ENCODE measurements at places on chromosomes 2 and 18.

- no peak for DNase-seq
Measured at GRCh38 chr18:13026583-13027270, 35.6 kb downstream of the CEP192 start.

- no peak for DNase-seq
Measured at GRCh38 chr2:162661618-162662017, 176.9 kb downstream of the KCNH7 start.

- DNase-seq, result no peak
Measured at GRCh38 chr2:205868773-205869333, 186.6 kb downstream of the NRP2 start.

- no peak for DNase-seq
Measured at GRCh38 chr2:88747990-88748389, 56.5 kb downstream of the RPIA start.

- DNase-seq, result no peak
Measured at GRCh38 chr2:159807183-159808031, 9.4 kb upstream of the CD302 start.

DNA sequence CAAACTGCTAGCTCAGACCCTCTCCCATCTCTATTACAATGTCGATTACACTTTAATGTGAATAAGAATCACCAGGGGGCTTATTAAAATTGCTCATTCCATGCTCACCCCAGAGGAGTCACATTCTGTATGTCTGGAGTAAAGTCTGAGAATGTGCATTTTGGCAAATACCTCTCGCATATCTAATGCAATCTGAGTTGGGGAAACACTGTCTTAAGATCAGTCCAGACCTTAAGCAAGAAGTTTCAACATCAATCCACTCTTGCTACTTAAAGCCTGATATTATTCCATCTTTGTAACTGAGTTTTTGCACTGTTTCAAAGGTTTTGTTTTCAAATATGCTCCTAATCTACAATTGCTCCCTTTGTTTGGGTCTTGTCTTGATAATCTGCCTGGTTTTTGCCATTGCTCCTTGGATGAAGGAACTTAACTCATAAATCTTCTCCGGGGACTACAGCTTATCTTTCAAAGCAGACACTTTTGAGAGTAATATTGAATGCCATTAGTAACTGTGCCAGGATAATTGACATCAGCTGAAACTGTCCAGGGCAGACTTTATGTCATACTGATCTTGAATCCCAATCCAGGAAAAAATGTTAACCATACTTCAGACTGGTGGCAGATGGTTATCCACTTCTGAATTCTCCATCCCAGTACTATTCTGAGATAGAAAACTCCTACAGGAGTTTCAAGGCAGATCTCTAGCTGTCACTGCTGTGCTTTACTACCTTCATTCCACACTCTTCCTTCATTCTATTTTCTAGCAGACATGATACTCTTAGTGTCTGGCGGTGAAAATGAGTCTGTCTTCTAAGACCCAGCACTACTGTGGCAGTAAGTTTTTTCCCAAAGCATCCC is 200.9 kb downstream of the ERBB4 start:
- DNase-seq, result no peak

DNA sequence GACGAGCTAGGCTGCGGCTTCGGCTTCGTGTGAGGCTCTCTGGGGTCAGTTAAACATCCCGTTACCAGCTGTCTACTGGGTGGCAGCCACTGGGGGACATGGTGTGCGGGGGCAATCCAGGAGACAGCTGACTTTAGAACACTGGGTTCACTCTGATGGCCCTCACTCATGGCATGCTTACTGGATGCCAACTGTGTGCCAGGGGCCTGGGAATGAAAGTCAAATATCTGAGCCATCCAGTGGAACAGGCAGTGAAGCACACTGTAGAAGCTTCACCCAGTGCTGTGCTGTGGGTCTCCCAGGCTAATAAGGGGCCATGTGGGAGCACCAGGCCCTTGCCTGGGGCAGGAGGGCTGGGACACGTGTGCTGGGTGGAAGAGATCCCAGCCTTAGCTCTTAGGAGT is 48.3 kb downstream of the GLI2 start:
- no peak for DNase-seq

DNA sequence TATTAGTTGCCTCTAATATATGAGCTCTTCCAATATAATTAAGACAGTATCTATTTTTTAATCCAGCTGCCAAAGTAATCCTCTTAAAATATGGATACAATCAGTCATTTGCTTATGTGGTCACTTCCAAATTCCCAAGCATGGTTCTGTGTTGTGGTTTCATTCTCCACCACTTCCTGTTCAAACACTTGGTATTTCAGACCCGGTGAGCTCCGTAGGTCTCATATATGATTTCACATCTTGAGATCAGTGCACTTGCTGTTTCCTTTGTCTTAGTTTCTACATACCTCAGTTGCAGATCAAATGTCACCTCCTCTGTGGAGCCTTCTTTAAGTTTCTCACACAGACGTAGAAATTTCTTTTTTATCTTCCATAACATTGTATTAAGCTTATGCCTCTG is 254.2 kb downstream of the KCNS3 start:
- no peak for DNase-seq

GRCh38 chr2:242057379-242058040 is 188.0 kb downstream of the RTP5 start:
- DNase-seq, result no peak

- DNase-seq, result no peak
Measured at GRCh38 chr18:56421647-56422046, 216.7 kb downstream of the TXNL1 start.

DNA sequence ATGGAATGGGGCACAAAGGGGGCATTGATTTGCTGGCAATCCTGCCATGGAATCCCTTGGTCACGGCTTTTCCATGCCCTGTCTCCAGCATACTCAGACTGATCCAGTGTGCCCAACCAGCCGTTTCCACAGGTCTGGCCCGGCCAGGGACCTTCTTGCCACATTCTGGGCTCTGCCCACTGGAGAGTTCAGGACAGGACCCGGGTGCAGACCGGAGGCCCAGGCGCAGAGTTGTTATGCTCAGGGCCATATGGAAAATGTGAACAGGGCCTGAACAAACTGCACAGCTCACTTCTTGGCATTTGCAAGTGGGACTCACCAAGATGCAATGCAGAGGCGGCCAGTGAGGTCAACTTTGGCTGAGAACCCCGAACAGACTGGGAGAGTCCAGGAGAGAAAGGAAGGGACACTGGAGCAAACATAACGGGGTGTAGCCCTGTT is 15.6 kb upstream of the ASAP2 start:
- DNase-seq, result no peak

DNA sequence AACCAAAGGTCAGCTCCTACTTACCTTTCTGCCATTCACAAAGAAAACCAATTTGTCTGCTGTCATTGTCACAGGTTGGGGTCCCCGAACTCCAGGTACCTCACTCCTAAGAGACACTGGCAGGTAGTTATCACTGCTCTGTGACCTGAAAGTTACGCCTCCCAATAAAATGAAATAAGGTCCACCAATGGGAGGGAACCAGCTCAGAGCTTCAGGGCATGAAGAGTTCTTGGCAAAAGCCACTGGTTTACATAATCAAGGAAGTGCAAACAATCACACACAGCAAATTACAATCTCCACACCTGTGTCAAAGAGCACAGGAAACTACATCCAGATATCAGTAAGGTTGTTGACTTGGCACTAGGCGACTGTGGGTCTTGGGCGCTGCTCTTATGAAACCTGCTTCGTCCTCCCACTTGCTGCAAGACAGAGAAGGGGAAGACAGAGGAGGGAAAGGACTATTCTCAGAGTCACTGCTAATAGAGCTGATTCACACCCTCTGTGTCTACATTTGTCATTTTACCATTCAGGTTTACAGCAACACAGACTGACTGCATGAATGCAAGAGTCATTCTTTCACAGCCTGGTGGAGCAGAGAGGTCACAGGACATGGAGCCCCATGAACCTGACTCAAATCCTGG is at the start of gene XDH:
TSS of gene XDH (minus strand) at position 142 of the 641 bp plus-strand sequence. CDS start at position 66, 76 bp downstream.
- no peak for DNase-seq

DNA sequence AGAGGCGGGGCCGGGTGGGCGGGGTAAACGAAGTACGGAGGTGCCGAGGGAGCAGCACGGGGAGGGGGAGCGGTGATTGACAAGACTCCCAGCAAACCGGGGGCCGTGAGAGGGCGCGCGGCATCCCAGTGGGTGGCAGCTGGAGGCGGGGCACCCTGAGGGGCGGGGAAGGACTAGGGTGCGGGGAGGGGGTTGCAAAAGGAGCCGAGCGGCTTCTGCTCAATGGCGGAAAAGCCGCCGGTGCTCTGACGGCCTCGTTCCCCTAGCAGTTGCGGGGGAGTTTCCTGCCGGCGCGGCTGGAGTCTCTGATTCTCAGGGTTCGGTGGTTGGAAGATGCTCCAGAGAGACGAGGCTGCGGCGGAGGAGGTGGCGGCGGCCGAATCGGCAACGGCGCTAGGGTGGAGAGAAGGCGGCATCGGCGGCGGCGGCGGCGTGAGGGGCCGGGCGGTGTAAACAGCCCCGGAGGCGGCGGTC is at the start of gene PPM1B:
TSS of gene PPM1B (plus strand) at position 195 of the 474 bp plus-strand sequence. CDS start 32,325 bp downstream, outside the sequence.
- peak; percentile 99 for DNase-seq

- no peak for DNase-seq
Measured at GRCh38 chr2:2938481-2938880, 439.1 kb downstream of the EIPR1 start.

- no peak for DNase-seq
Measured at GRCh38 chr18:68284236-68284780, 430.6 kb downstream of the TMX3 start.

DNA sequence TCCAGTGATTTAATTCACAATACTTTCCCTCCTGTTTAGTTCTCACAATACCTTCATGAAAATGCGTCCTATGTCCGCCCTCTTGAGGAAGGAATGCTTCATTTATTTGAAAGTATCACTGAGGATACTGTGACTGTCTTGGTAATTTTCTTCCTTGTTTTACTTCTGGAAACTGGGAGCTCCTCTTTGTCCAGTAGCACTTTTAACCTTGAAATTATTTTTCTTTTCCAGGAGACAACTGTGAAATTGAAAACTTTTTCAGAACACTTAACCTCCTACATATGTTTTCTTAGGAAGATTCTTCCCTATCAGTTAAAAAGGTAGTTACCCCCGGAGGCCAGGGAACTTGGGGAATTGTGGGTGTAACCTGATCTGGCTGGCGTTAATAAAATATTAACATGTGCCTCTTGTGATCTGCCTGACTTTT is 58.9 kb upstream of the STON1 start:
- no peak for DNase-seq

DNA sequence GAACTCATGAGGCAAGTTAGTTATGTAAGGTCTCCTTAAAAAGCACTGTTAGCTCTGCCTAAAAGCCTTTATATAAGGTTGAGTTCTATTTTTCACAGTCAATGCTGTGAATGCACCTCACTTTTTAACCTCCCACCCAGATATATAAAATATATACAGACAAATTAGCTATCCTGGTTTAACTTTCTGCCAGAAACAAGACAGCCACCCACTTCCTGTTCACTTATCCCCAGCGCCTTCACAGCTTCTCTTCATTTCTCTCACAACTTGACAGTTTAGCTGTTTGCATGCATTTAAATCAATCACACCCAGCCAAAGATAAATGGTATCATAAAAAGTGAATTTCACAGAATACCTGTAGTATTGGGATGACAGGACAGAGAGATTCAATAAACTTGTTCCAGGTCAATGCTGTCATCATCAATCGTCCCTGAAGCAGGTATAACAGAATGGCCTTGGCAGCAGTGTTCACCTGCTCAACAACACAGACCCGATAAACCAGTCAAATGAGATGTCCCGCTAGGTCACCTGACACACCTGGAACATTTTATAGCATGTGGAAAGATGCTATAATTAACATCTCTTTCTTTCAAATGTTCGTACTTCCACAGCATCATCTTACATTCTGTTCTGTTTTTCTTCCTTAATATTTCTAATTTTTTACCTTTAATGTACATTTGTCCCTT is 55.7 kb downstream of the RTTN start:
- DNase-seq, result no peak

DNA sequence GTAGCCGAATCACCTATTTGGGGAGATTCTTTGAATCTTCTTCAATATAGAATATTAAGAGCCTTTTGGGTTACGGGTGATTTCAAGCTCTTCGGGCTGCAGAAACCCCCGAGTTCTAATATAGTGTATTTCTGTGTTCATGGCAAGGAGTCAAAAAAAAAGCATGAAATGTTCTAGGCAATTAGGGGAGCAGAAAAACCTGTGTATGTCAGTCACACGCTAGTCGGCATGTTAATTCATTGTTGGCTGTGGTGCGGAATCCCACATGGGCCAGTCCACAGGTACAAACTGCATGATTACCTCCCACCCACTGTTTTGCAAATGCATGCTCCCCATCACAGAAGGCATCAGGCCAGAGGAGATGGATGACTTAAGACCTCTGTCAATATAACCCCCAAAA is 161.9 kb downstream of the PID1 start:
- DNase-seq, result no peak

DNA sequence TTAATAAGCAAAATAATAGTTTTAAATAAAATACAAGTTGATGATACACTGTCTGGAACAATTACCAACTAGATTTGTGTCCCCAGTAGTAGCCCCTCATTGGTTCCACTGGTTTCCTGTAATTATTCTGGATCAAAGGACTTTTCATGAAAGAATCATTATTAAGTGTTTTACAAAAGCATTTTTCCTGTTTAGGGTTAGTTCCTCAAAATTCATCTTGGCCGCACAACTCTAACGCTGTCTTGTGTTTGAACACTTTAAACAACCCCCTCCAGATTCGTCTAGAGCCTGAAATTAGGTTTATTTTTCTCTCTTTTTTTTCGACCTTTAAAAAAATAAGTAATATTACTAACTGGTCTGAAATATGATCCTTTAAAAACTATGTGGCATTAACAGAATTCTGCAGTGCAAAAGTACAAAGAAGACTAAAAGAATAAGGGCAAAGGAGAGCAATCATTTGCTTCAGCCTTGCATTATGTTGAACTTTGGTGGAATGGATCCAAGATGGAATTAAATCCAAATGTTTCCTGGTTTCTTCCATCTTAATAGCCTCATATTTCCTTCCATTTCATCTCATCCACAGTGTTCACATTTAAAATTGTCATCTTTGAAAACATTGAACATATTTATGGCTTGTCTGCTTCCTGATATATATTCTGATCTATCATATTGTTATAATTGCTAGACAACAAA is 678.4 kb downstream of the IRS1 start:
- DNase-seq, result no peak

DNA sequence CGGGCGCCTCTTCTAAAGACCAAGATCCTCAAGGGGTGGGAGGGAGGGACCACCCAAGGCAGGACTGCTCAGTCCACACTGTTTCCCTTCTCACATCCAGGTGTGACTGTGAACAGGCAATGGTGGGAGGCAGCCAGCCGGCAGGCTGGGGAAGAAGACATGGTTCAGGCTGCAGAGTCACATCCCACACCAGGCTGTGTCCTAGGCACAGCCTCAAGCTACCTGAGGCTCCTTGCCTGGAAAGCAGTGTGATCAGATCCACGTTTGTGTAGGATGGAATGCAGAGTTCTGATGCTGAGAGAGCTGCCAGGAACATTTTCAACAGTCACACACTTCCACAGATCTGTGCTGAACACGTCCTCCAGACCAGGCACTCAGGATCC is 16.4 kb downstream of the SLC66A2 start:
- DNase-seq, result no peak

DNA sequence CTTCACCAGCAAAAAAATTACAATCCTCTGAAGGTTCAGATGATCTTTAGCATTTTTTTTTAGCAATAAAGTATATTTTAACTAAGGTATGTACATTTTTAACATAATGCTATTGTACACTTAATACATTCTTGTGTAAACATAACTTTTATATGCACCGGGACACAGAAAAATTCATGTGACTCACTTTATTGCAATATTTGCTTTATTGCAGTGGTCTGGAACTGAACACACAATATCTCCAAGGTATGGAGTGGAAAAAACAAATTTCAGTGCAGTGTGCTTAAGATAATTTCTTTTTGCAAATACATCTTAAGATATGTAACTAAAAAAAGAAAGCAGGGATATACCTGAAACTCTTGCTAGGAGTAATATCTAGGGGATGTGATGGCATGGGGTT is 5.1 kb upstream of the TWSG1 start:
- DNase-seq, result no peak

All from stimulated activated CD8-positive, alpha-beta memory T cell treated with anti-CD3 and anti-CD28 coated beads, Interleukin-4, amount 100 ng/mL, for 1 hour (primary cell).